BE2C (cell line): ENCODE measurements at places on chromosomes 4 and X.

- peak; percentile 83 for DNase-seq
Measured at GRCh38 chr4:139761461-139761860, 95.8 kb downstream of the MGST2 start.

DNA sequence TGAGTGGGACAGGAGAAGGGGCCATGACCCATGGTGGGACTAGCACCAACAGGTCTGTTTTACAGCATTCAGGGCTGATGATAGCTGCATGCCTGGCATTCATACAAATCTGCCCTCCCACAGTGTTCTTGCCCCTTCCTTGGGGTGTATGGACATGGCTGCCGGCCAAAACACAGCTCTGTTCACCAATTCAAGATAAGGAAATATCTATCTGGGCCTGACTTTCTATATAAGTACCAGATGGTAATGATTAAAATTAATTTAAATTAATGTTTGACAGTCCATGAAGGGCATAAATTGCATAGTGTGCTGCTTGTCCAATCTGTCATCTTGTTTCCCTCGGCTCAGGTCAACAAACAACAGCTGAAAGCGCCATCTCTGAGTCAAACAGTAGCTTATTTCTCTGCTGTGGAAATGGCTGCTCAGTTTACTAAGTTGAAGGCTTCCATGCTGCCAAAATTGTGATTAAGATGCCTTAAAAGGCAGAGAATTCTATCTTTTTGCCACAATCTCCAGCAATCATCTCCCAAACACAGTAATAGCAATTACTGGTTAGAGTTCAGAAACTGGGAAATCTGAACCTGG lies 67.0 kb upstream of the TSPAN7 start:
- peak; percentile 85 for DNase-seq

- no peak for DNase-seq
Measured at GRCh38 chrX:48090123-48090522, 18.7 kb upstream of the ZNF630 start.

- DNase-seq, result no peak
Measured at GRCh38 chr4:187069398-187069797, 345.7 kb upstream of the FAT1 start.

- DNase-seq, result no peak
Measured at GRCh38 chr4:174928174-174928573, 10.0 kb downstream of the ADAM29 start.

- peak; percentile 81 for DNase-seq
Measured at GRCh38 chr4:2898001-2898400, 54.4 kb downstream of the ADD1 start.

DNA sequence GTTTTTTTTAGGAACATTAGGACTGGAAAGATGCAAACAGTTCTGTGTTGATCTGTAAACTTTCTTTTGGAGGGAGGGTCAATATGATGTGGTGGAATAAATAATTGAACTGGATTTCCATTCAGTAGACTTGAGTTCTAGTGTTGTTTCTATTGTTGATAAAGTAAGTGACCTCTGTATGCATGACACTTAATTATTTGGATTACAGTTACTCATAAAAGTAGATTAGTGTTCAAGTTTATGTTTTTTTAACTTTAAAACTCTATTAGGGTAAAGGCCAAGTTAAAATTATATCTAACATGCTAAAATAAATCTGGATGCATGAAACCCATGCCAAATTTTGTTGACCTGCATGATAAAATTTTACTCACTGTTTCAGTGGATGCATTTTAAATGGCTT lies 85.4 kb upstream of the NR3C2 start:
- DNase-seq, result no peak
